Activated CD8-positive, alpha-beta memory T cell treated with anti-CD3 and anti-CD28 coated beads, Interleukin-2, amount 10 ng/mL, durations not matched to agents 7 days and 5 days (primary cell): ENCODE measurements at places on chromosomes 3 and 15. TPM values are rescaled to one million over a fixed set of nuclear protein-coding genes. Genes with fewer than 3 reads are reported as not detected.

- H3K36me3 ChIP-seq: no peaks in the 10 kb centered on the region
- H3K27ac ChIP-seq: no peak overlapping the region
- no peak overlapping the region for H3K4me3 ChIP-seq
- DNase-seq: no peak
- H3K4me1 ChIP-seq: peaks cover 2% of the 10 kb centered on the region
- H3K27me3 ChIP-seq: peaks cover 16% of the 10 kb centered on the region
Measured at GRCh38 chr3:120569222-120570057, 26.7 kb upstream of the NDUFB4 start.

DNA sequence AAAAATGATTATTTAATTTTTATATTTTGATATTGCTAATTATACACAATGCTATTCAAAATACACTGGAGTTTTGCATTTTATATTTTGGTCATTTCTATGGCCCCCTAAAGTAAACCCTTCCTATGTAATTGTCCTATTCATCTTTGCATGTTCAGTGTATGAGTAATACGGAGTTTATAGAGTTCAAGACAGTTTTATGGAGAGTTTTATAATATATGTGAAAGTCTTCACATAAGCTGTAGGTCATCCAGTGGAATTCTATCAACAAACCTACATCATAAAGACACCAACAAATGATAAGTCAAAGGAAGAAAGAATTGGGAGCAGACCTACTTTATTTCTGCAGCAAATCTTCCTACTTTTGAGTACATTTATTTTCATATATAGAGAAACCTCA, 1200.4 kb upstream of the EPHA6 start:
- no peaks in the 10 kb centered on the region for H3K27me3 ChIP-seq
- no peak for DNase-seq
- no peak overlapping the region for H3K27ac ChIP-seq
- H3K36me3 ChIP-seq: no peaks in the 10 kb centered on the region
- H3K4me1 ChIP-seq: no peaks in the 10 kb centered on the region
- H3K4me3 ChIP-seq: no peak overlapping the region

DNA sequence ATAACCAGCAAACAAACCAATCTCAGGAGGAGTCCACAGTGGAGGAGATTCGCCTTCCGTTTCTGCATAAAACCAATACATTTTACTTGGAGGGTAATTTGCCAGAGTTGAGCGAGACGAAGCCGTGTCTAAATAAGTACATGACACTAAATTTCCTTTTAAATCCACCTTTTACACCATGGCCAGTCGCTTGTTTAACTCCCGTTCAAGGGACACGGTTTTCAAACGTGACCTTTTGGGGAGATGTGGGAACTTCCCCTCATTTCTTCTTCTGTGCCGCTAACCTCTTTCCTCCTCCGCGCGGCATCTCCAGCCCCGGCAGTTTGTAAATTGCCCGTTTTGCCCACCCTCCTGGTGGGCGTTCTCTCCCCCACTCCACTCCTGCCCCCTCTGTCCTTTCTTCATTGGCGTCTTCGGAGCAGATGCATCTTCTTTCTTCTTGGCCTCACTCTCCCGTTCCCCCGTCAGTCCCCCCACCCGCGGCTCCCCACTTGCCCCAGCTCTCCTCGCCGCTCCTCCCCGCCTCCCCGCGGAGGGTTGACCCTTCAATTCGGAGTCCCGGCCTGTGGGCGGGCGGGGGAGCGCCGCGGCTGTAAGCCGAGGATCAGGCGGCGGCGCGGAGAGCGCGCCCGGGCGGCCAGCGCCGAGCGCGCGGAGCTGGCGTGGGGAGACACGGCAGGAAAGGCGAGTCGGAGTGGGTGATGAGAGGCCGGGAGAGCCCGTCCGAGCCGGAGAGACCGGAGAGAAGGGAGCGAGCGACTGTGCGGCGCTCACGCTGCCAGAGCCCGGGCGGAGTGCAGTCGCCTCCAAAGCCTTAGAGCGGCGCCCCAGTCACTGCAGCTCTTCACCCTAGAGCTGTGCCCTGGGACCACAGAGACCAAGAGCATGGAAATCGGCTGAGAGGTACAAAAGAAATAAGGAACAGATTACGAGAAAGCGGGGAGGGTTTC, at the start of gene NLGN1:
Gene NLGN1, plus strand, starts transcription at position 584 of the 950 bp plus-strand sequence.
- H3K36me3 ChIP-seq: no peaks in the 10 kb centered on the region
- peaks cover 21% of the 10 kb centered on the region for H3K4me1 ChIP-seq
- peak within 1 kb of the TSS; percentile 26 for H3K4me3 ChIP-seq
- peaks cover 55% of the 10 kb centered on the region for H3K27me3 ChIP-seq

- H3K27me3 ChIP-seq: peaks cover 47% of the 10 kb centered on the region
- no peak overlapping the region for H3K4me3 ChIP-seq
Measured at GRCh38 chr3:186025161-186025560, 83.7 kb downstream of the ETV5 start.

DNA sequence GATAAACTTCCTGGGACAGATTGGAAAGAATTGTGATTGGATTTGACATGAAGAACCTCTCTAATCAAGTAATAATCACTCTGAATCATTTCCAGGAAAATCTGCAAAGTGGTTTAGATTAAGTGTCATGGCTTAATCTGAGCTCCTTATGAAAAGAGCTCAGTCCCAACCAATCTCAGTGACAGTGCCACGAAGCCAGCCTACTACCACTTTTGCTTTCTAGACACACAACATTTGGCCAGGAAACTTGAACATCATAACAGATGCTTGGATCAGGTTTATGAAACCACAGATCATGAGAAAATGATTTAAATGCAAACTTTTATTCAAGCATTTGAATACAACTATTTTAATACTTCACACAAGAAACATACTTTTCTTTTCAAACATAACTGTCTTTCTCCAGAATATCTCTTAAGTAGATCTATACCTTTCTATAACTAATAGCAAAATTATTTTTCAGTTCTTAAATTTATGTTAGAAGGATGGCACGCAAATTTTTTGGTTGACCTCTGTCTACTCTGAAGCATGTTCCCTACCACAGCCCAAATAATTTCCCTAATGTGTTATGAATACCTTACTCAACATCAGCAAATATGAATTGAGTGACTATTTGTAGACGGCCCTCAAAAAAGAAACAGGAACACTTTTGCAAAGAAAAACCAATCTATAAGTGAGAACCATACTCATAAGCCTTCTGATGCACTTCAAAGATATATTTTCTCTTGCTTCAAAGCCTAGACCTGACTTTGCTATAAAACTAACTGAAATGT, 495.0 kb upstream of the ZNF385D start:
- H3K4me1 ChIP-seq: no peaks in the 10 kb centered on the region
- H3K4me3 ChIP-seq: no peak overlapping the region
- no peak overlapping the region for H3K27ac ChIP-seq
- no peaks in the 10 kb centered on the region for H3K27me3 ChIP-seq

Gene A4GNT
- total RNA-seq: not detected

DNA sequence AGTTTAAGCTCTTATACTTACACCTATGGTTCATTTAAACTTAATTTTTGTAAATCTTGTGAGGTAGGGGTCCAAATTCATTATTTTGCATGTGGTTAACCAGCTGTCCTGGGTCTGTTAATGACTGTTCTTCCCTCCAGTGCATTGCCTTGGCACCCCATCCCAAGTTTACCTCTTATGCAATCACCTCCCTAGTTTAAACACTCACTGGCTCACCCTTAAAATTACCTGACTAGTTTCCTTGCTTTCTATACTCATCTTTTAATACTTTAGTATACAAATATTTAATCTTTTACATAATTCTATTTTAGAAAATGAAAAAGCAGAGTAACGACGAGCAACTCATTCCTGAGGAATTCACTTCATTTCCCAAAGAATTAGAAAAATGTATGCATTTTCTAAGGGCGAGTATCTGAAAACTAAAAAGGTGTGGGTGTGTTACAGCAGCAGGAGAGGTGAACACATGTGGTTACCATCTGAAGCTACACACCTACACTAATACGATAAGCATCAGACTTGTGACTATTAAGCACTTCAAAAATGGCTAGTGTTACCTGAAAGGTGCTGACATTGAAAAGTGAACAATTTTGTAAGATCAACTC, 33.7 kb downstream of the TJP1 start:
- no peak overlapping the region for H3K4me3 ChIP-seq
- H3K4me1 ChIP-seq: no peaks in the 10 kb centered on the region
- H3K27ac ChIP-seq: no peak overlapping the region
- no peaks in the 10 kb centered on the region for H3K36me3 ChIP-seq
- no peak for DNase-seq

DNA sequence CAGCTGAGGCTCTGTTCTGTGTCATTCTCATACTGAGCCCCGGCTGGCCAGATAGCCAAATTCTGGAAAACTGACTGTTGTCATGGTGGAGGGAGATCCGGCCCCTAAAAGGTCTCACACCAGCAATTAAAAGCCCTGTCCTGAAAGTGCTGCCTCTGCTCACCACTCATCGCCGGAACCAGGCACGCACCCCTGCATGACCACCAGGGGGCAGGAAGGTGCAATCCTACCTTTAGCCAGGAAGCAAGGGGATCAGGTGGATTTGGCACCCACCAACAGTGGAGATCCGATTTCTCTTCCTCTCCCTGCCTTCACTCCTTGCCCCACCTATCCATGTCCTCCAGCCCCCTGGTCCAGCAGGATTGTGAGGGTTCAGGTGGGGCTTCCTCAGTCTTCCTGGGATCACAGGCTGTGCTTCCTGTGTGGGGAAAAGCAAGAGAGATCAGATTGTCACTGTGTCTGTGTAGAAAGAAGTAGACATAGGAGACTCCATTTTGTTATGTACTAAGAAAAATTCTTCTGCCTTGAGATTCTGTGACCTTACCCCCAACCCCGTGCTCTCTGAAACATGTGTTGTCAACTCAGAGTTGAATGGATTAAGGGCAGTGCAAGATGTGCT, 16.1 kb upstream of the CACNA2D2 start:
- peaks cover 7% of the 10 kb centered on the region for H3K4me1 ChIP-seq
- no peaks in the 10 kb centered on the region for H3K36me3 ChIP-seq
- H3K27ac ChIP-seq: no peak overlapping the region
- peak; percentile 83 for DNase-seq

Gene LRRN1
- 0.26 TPM for total RNA-seq

Gene RGMA
- total RNA-seq: not detected

- no peaks in the 10 kb centered on the region for H3K27me3 ChIP-seq
- no peak for DNase-seq
- H3K4me3 ChIP-seq: no peak overlapping the region
- H3K27ac ChIP-seq: no peak overlapping the region
- no peaks in the 10 kb centered on the region for H3K4me1 ChIP-seq
Measured at GRCh38 chr3:145197051-145197820, 963.7 kb downstream of the PLOD2 start.

Gene IMPG2
- total RNA-seq: 0.29 TPM

GRCh38 chr3:5376761-5377160, 189.3 kb downstream of the EDEM1 start:
- no peak overlapping the region for H3K27ac ChIP-seq
- H3K36me3 ChIP-seq: no peaks in the 10 kb centered on the region
- no peaks in the 10 kb centered on the region for H3K4me1 ChIP-seq
- H3K27me3 ChIP-seq: no peaks in the 10 kb centered on the region
- DNase-seq: no peak
- no peak overlapping the region for H3K4me3 ChIP-seq

Gene TEX9
- 1.8 TPM for total RNA-seq

- H3K27me3 ChIP-seq: no peaks in the 10 kb centered on the region
- no peak overlapping the region for H3K4me3 ChIP-seq
- no peak overlapping the region for H3K27ac ChIP-seq
- H3K36me3 ChIP-seq: peaks cover 7% of the 10 kb centered on the region
Measured at GRCh38 chr3:128080323-128081080, 28.3 kb downstream of the SEC61A1 start.

Gene NDN
- 1.6 TPM for total RNA-seq

GRCh38 chr3:157239082-157239704, 79.2 kb upstream of the CCNL1 start:
- no peaks in the 10 kb centered on the region for H3K36me3 ChIP-seq
- H3K4me1 ChIP-seq: peaks cover 4% of the 10 kb centered on the region
- H3K27ac ChIP-seq: no peak overlapping the region
- DNase-seq: peak; percentile 87

DNA sequence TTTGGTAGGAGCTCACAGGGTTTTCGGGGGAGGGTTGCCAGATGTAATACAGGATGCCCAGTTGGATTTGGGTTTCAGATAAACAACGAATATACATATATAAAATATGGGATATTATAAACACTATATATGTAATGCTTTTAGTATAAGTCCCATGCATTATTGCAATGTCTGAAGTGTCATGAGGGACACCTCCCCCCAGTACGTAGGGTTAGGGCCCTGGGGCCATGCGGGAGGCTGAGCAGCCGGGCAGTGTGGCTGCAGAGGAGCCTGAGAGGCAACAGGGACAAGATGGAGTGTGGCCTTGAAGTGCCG, 148.9 kb downstream of the SMAD6 start:
- DNase-seq: no peak
- no peak overlapping the region for H3K27ac ChIP-seq
- no peaks in the 10 kb centered on the region for H3K36me3 ChIP-seq
- H3K4me3 ChIP-seq: no peak overlapping the region
- H3K27me3 ChIP-seq: peaks cover 23% of the 10 kb centered on the region
